ENCODE measurements at places on chromosomes 1 and 21. TPM values are rescaled to one million over a fixed set of nuclear protein-coding genes. Genes with fewer than 3 reads are reported as not detected.

- DNase-seq: no peak
These were observed 39.1 kb upstream of the FAM89A start for GRCh38 chr1:231079163-231079562.

DNA sequence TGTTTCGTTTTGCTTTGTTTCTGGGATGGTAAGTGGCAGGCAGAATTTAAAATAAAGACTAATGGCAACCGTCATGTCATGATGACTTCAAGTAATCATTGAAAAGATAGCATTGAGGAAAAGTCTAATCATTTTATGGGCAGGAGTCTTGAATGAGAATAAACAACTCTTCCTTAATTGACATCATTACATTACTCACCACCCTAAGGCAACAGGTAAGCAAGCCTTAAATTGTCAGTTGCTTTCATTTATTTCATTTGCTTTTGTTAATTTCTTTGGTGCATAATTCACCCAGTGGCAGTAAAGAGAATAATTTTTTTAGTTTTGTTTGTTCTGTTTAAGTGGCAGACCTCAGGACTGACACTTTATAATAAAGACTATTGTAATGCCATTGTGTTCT, 669.0 kb downstream of the RWDD3 start:
- DNase-seq: no peak

GRCh38 chr1:111030590-111030989, 66.9 kb upstream of the LRIF1 start:
- peak; percentile 48 for DNase-seq

- peak; percentile 80 for DNase-seq
These were observed at the start of gene DNAH14 for GRCh38 chr1:224929335-224930237. Gene DNAH14 (plus strand): TSS chr1:224929675. CDS start chr1:224952703, 23,028 bp downstream.

DNA sequence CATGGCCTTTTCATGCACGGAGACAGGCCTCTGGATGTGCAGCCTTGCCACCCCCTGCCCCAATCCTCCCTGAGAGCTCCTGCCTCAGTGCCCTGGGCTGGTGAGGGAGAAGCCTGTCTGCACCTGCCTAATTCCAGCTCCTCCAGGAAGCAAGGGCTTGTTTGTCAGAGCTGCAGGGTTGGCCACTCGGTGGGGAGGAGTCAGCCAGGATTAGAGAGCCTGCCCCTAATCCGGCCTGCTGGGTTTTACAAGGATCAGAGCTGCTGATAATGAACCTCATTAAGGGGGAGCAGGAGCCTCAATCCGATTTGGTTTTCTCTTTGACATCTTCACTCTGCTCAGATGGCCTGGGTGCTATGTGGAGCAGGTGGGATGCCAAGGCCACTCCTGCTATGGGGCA, 31.9 kb upstream of the LHX4 start:
- DNase-seq: no peak

Gene CD5L
- total RNA-seq: not detected

DNA sequence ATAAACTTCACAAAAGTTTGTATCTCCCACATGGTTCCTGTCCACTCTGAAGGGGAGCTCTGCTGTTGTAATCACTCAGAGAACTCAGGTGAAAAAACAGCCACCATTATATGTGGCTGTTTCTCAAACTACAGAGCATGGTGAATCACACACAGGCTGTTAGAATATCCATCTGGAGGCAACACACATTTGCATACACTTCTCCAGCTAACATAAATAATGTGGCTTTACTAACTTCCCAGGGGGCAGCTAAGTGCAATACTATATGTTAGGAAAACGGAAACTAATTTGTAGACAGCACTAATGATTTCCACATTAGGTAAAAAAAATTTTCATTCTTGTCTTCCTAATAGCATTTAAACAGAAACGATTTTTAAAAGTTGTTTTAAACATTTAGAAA, 49.3 kb downstream of the PTGFR start:
- DNase-seq: no peak

GRCh38 chr1:116680752-116681151, 13.2 kb upstream of the IGSF3 start:
- no peak for DNase-seq

- DNase-seq: no peak
These were observed 18.5 kb upstream of the ATP13A2 start for GRCh38 chr1:17030206-17030605.

Gene ZBTB8A
- total RNA-seq: 5.3 TPM

Gene LUZP1
- 28.3 TPM for total RNA-seq

Gene GJB4
- total RNA-seq: not detected

Gene MMEL1
- total RNA-seq: 16.7 TPM

DNA sequence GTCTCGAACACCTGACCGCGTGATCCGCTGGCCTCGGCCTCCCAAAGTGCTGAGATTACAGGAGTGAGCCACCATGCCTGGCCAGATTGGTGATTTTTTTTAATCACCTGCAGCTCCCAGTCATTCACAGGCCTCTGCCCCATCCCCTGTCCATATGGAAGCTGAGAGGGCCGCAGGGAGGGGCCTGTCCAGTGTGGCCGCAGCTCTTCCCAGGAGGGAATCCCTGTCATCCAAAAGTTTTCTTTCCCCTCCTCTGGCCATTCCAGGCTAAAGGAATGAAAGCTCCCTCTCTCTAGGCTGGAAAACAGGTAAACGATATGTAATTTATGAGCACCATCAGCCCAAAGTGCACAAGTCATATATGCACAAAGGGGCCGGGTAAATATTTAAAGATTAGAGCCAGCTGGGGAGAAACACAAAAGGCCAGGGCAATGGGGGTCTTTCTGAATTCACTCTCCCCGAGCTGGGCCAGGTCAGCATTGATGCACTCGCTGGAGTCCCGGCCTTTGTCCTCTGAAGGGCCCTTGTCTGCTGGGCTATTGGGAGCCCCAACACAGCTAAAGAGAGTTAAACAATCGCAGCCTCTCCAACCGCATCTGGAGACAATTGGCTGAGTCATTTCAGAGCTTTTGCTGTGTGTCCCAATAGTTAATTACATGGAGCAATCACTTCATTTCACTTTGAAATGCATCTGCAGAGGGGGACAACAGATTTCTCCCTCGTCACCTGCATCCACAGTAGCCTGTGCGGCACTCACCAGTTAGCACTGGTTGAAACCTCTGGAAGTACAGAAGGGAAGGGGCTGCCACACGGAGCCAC, 3.8 kb upstream of the HES3 start:
- no peak for DNase-seq

Gene GCSAML
- 0.20 TPM for total RNA-seq

DNA sequence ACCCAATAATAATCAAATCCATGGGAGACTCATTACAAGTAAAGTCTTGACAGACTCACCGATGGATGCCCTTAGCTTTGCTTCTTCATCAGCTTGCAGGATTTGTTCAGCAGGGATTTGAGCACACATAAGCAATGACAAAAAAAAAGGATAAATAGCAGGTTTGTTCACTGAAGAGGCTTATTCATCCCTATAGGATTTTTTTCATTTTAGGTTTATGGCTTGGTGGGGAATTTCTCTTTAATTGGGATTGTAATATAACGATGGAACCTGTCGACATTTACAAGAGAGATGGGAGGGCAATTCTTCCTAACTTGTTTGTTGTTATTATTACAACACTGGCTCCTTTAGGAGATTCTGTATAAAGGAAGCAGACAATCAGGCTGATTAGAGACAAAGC, 649.1 kb upstream of the PLXNA2 start:
- DNase-seq: no peak

GRCh38 chr1:100736746-100737145, 17.2 kb downstream of the VCAM1 start:
- no peak for DNase-seq

Gene NPHS2
- not detected for total RNA-seq

GRCh38 chr1:227885648-227886502, 61.9 kb downstream of the WNT9A start:
- DNase-seq: peak; percentile 53

DNA sequence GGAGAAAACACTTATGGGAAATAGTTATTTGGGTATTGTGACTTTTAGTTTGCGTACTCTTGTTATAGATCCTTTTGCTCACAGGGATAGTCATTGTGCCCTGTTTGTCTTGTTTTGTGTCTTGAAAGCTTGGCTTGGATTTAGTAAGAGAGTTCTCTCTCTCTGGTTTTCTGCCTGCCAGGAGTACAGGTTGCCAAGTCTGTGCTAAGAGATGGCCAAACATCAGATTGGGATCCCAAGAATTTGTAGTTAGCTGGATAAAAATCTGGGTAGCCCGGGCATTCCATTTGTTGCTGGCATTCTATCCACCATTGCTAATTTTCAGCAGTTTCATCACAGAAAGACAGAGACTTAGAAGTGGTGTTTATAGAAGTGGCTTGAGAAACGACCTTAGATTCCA, 222.2 kb downstream of the NRIP1 start:
- DNase-seq: no peak

DNA sequence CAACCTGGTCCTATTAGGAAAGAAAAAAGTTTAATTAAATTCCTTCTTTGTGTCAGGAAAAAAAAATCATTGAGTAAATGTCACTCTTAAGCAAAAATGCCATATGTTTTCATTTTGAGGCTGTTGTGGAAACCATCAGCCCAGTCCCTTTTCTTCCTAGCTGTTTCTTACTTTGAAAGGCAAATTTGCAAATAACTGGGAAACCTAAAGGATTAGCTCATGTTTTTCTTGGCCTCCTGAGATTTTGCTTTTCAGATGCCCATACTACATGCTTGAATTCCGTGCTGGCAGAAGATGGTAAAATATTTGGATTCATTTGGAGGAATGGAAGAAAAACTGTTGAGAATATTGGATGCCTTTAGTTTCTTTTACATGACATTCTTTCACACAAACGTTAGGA, 182.1 kb upstream of the ADAMTS5 start:
- no peak for DNase-seq

DNA sequence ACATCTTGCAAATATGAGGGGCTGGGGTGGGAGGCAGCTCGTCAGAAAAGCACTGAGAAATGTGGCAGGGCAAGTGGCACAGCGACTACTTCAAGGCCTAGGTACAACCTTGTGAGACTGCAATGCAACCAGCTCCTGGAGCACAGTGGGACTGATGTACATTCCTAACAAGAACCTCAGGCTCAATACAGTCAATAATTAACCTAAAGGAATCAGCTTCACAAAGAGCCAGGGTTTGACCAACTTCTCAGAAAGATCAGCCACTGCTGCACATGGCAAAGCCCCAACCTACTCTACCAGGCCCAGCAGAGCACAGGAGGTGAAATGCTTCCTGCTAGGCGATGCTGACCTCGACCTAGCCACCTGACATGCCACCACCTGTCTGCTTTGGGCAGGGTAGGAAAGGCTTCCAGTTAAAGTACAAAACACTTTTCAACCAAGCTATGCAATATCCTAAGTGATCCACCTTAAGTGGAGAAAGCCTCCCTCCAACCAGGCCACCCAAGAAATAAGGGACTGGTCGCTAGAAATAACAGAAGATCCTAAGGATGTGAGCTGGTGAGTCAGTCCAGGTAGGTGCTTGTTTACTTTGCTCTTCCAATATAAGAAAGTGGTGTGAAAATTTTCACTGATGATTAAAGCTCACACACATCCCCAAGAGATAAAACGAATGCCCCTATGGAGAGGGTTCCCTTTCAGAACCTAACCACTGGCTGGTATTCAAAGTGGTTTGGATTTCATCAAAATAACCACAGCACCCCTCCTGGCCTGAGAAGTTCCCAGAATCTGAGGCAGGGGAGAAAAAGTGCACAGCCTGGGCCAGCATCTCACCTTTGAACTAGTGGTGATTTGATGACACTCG, 2.1 kb downstream of the RIPK4 start:
- no peak for DNase-seq

Gene PPFIA4
- not detected for total RNA-seq

GRCh38 chr1:201354151-201354900, 23.2 kb downstream of the TNNT2 start:
- no peak for DNase-seq

Gene ADGRL4
- total RNA-seq: 0.75 TPM

DNA sequence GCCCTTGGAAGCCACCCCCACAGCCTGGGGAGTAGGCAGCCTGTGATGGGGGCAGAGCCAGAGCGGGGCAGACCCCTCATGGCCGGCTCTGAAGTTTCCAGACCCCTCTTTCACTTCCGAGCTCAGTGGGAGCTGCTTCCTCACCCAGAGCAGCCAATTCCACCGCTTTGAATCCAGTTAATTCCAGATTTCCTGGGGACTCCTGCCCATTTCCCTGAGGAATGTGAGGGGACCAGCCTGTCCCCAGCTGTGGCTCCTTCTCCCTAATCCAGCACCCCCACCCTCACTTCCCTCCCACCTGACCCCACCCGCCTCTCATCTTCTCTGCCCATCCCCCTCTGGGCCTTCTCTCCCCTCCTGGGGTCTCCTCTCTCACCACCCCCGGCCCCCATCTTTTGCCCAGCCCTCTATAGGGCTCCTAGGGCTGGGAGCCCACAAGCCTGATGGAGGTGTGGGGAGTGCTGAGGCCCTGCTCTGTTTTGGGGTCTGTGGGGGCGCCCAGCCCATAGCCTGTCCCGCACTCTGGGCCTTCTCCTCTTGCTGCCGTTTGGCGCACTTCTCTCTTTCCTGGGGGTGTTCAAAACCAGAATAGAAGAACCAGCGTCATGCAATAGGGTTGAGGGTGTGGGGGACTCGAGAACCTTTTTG, 26.2 kb upstream of the TNFRSF1B start:
- no peak for DNase-seq

Gene DPYD
- total RNA-seq: 31.0 TPM

- DNase-seq: no peak
These were observed 43.1 kb downstream of the RPL5 start for GRCh38 chr1:92874987-92875386.

DNA sequence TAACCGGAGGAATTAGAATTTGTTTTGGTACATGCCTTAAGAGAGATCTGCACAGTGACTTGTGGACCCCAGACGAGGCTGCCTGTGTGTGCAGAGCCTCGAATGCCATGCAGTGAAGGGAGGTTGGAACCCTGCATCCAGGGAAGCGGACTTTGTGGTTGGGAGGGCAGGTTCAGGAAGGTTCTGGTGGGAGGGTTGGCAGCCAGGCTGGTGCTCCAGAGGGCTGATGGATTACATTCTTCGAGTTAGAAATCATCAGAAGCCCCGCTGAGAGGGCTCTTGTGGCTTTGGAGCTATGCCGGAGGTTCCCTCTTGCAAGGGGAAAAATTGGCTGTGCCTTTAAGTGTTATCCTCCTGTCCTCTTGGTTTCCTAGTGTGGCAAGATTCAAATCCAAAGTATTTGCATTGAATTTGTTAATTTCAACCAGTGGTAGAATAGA, 21.1 kb downstream of the ROR1 start:
- DNase-seq: no peak

DNA sequence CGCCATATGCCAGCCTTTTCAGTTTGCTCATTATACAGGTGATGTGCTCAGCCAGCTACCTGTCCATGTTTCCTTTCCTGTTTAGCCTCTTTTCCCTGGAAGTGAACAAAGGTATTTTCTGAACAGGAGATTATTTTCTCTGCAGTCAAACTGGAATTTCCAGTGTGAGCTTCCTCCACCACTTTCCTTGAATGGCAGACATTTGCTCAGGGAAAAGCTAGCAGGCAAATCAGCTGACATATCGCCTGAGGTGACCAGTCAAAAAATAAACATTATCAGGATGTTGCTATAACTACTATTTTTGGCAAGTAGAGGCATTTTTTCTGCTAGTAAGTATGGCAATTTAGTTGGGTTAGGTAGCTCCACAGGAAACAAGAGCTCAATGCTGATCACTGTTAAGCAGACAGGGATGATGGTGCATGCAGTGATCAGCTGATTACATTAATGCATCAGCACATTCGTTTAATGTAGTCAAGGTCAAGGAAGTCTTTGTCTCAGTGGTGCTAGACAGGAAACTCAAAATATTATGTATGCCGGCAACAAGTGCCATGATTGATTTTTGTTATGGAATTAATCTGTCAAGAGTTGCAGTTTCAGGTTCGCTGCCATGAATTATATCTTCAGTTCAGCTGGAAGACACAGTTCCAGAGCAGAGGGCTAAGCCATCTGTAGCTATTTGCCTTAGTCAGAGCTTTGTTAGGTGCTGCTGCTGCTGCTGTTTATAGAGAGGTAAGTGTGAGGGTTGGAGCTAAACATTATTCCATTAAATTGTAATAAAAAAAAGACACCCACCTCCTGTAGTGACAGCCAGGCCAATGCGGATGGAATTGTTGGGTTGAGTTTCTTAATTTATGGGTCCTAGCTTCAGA, 179.7 kb upstream of the ST6GALNAC5 start:
- DNase-seq: no peak

Data from transverse colon (tissue), 4 donors.